Activated CD4-positive, alpha-beta T cell treated with anti-CD3 and anti-CD28 coated beads, Interleukin-2, amount 50 U/mL, for 24 hours (primary cell): ENCODE measurements at places on chromosomes 16 and 17.

GRCh38 chr17:16442594-16443510 is 27.5 kb downstream of the TRPV2 start:
- no peak for DNase-seq

GRCh38 chr17:28471531-28472342 is 1.7 kb upstream of the SLC13A2 start:
- no peak for DNase-seq

GRCh38 chr16:27248036-27248435 is 20.5 kb downstream of the NSMCE1 start:
- DNase-seq = no peak

DNA sequence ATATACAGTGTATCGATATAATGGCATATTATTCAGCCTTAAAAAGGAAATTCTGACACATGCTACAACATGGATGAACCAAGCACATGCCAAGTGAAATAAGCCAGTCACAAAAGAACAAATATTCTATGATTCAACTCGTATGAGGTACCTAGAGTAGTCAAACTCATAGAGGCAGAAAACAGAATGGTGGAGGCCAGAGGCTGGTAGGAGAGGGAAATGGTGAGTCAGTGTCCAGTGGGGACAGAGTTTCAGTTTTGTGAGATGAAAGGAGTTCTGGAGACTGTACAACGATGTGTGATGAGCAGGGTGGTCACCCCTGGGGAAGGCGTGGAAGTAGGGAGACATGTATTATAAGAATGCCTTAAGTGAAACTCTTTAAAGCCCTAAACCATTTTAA is 39.9 kb downstream of the RNF157 start:
- DNase-seq = no peak

DNA sequence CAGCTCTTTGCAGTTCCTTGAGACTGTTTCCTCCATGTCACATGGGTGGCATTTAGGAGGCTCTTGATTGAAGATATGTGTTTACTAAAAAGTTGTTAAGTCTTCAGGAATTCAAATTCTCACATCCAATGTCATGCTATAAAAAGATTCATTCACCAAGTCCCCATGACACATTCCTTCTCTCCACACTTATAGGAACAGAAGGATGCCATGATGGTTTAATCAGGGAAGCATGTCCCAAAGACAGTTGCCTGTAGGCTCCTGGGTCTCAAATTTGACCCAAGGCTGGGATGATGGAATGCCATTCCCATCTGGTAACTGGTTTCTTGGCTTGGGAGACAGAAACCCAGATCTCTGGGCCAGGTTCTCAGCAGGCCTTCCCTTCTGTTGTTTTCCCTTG is 140.6 kb upstream of the SOX9 start:
- no peak for DNase-seq

DNA sequence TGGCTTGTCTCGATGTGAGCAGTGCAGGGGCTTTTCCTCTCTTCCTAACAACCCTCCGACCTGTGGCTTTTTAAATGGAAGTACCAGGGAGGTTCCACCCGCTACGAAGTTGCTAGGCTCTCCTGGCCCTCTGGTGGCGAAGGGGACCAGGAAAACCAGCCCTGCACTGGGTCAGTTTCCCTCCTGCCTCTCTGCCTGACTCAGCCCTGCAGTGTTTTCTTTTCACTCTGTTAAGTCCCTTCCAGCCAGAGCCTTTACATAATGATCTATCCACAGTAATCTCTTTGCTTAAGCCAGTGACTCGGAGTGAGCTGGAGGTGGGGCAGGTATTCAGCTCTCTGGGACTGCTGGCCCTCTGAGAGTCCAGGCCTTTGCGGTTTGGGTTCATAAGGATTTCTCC is 331.3 kb upstream of the EEF2KMT start:
- no peak for DNase-seq

DNA sequence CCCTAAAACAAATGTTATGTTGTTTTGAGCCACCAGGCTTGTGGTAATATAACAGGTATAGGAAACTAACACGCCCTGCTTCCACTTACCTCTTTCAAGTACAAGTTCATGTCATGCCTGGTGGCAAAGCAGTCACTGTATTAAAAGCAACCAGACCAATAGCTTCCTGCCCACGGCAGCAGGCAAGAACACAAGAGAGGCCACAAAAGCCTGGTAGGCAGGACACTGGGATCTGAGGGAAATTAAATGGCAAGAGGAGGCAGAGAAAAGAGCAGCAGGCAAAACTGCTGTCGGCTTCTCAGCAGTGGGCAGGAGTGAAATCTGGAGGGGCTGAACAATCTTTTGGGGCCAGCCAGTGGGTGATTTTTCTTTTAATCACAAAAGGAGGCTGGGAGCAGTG is 2.2 kb downstream of the CYTH1 start:
- DNase-seq = peak; percentile 47

DNA sequence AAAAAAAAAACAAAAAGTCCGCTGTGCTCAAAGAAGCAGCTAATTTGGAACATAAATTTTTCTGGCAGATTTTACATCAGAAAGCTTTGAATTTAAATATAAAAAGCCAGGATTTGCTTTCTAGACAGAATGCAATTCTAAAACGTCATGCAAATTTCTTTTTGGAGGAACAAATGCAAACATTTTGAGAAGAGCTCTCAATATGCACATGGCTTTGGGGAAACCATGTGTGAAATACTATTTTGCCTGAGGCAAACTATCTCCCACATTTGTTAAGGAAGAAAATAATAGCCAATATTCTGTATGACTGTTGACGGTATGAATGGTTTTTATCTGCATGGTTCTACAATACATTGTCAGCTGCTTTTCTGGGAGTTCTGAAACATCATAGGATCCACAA is 320.0 kb upstream of the PSMD7 start:
- no peak for DNase-seq
